Activated CD8-positive, alpha-beta T cell treated with anti-CD3 and anti-CD28 coated beads for 36 hours (primary cell): ENCODE measurements at places on chromosomes 13 and 19. TPM values are rescaled to one million over a fixed set of nuclear protein-coding genes. Genes with fewer than 3 reads are reported as not detected.
A peak's percentile ranks its signal among the peaks of the same experiment; 100 is the strongest.

Gene WDFY2
- total RNA-seq: 11.6 TPM

Gene ADGRE1
- total RNA-seq: 1.2 TPM

Gene DZIP1
- 0.54 TPM for total RNA-seq

Gene KLHL1
- total RNA-seq: not detected

Gene RASGRP4
- total RNA-seq: 1.4 TPM

Gene MBD3L3
- not detected for total RNA-seq

Gene ZNF155
- 2.9 TPM for total RNA-seq

Gene ATXN8OS
- not detected for total RNA-seq

Gene CD22
- total RNA-seq: 2.3 TPM

Gene FAM32A
- total RNA-seq: 44.7 TPM

Gene LGI4
- total RNA-seq: 0.27 TPM

DNA sequence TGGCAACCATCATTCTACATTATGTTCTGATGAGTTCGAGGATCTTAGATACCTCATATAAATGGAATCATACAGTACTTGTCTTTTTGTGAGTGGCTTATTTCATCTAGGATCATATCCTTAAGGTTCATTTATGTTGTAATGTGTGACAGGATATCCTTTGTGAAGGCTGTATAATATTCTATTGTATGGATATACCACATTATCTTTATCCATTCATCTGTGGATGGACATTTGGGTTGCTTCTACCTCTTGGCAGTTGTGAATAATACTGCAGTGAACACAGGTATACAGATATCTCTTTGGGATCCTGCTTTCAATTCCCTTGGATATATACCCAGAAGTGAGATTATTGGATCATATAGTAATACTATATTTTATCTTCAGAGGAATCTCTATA, 33.2 kb upstream of the RFC3 start:
- no peak for DNase-seq

DNA sequence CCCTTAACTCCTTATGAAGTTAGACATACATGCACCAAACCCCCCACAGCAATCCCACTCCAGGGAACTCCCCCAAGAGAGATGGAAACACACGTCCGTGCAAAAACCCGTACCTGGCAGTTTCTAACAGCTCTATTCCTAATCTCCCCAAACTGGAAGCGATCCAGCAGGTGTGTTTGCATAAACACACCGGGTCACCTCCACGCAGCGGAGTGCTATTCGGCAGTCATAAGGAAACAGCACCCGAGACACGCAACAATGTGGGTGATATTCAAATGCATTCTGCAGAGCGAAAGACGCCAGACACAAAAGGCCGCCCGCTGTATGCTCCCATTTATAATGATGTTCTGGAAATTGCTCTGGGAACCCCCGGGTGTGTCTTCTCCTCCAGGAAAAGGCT, 6.8 kb upstream of the ZNRF4 start:
- no peak for DNase-seq

DNA sequence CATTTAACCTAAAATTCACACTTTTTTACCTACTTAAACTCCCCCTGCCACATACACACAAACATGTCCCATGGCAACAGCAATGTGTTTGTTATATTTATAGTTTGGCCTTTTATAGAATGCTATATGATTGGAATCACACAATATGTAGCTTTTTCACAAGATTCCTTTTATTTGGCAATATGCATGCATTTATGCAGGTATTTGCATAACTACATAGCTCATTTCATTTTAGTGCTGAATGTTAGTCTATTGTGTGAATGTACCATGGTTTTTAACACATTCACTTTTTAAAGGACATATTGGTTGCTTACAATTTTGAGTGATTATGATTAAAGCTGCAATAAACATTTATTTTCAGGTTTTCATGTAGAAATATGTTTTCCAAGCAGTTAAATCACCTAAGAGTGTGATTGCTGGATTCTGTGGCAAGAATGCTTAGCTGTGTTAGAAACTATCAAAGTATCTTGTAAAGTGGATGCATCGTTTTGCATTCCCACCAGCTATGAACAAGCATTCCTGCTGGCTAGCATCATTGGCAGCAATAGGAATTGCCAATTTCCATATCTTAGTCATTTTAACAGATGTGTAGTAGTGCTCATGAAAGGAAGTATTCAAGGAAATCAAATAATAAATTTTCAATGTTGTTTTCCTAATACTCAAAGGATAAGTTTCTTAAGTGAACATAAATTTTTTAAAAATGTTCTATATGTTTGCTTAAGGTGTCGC, 557.0 kb downstream of the SLITRK1 start:
- no peak for DNase-seq

- DNase-seq: no peak
Observed at GRCh38 chr13:101308247-101309013, 107.9 kb downstream of the NALCN start.

DNA sequence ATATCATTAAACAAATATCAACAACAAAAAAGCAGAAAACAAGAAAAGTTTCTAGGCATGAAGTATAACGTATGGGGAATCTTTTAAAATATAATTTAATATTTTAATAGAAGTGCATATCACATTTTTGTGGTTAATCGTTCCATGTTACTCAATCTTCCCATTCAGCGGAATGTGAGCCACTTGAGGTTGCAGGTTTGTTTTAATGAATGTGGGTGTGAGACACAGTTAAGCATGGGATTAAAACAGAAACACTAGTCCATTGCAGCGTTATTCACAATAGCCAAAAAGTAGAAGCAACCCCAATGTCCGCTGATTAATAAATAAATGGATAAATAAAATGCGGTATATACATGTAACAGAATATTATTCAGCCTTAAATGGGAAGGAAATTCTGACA, 146.0 kb downstream of the NDFIP2 start:
- no peak for DNase-seq

DNA sequence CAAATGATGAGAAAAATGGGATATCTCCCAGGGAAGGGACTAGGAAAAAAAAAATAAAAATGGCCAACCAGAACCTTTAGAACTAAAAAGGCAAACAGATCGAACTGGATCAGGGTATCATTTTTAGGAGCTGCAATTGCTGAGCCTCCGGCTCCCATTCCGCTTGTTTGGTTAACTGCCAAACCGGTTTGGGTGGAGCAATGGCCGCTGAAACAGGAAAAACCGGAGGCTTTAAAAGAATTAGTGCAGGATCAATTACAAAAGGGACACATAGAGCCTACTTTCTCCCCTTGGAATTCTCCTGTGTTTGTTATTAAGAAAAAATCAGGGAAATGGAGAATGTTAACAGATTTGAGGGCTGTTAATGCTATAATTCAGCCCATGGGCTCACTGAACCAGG, 12.7 kb upstream of the ZNF443 start:
- DNase-seq: no peak

DNA sequence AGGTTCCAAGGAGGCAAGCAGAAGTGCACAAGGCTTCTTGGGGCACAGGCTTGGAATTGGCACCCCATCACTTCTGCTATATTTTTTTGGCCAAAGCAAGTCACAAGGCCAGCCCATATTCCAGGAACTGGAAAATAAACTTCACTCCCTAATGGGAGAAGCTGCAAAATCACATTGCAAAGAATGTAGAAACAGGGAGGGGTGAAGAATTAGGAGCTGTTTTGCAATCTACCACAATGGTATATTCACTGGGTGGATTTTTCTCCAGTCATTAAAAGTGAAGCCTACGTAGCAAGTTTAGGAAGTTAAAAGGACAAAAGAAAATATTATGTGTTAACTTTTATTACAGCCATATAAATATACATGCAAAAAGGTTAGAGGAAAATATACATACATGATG, 464.8 kb downstream of the COG6 start:
- no peak for DNase-seq

GRCh38 chr13:36405151-36405550, 27.1 kb upstream of the CCNA1 start:
- DNase-seq: no peak

GRCh38 chr13:75792526-75793187, 156.5 kb downstream of the LMO7 start:
- no peak for DNase-seq

DNA sequence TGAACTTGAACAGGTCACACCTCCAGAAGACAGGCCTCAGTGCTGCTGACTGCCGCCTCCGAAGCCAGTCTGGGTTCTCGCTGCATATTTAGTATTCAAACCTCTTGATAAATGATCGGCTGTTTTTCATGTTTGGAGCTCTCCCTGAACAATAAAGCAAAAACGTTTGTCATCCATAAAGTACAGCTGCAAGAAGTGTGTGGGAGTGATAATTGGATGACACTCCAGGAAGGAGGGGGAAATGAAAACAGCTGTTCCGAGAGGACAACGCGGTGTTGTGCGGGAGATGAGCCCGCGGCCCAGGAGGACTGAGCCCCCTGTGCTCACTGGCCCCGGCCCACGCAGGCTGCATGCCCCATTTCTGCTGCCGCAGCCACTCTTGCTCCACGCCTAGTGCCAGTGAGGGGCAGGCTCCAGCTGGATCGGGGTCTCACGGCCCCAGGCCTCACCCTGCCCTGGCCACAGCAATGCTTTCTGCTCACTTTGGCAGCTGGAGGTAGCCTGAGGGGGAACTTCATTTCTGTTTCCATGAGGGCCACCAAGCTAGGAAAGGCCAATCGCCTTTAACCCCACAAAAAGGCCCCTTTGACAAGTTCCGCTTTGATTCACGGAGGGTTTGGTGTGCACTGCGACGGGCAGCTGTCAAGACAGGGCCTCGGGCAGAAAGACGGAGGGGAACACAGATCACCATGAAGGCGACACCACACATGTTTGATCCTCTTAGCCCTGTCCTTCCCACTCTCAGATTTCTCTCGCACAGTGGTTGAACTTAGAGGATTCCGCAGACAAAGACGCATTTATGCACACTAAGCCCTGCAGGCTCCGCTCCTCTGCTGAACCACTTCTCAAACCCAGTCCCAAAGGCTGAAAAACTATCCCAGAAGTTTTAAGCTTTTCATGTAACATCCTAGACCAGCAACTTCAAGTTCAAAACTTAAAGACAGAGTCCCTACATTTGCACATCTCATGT, 537.6 kb downstream of the EFNB2 start:
- DNase-seq: no peak

- DNase-seq: no peak
Observed at GRCh38 chr13:41722684-41723535, 238.0 kb downstream of the VWA8 start.

DNA sequence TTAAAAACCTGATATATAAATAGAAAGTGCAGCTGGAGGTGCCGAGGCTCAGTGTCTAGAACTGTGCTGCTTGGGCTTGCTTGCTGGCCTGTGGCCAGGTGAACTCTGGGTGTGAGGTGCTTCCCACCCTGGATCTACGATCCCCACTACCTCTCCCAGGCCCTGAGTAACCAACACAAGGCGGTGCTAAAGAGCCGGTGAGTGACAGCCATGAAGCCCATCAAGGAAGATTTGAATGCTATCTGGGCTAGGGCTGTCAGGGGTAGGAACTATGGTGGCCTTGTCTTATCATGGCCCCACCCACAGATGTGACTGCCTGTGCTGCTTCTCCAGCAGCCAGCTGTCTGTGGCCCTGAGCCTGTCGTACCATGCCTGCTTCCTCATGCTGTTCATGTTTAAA, 25.6 kb upstream of the ZNF91 start:
- DNase-seq: no peak

GRCh38 chr13:32745509-32745908, 159.3 kb downstream of the PDS5B start:
- DNase-seq: no peak

GRCh38 chr13:49213539-49213938, 6.6 kb upstream of the MLNR start:
- DNase-seq: no peak

GRCh38 chr13:113186061-113186900, 22.2 kb downstream of the PCID2 start:
- DNase-seq: peak; percentile 42

DNA sequence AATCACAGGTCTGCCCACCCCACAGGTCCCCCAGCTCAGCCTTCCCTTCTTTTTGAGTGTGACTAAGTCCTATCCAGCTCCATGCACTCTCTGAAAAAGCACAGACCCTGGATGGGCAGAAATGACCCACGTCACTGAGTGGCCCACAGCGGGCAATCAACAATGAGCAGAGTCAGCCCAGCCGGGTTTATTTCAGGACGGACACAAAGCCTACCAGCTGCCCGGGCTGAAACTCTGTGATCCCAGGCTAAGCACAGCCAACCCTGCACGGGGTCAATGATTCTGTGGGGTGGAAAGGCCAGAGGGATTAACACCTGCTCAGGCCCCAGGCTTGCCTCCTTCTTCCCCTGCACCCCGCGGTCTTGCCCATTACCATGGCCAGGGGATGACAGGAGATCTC, 8.4 kb downstream of the NAPA start:
- no peak for DNase-seq

GRCh38 chr19:13187419-13187818, 37.2 kb downstream of the IER2 start:
- DNase-seq: no peak

GRCh38 chr19:41872775-41873647, 4.1 kb upstream of the CD79A start:
- DNase-seq: peak; percentile 80

DNA sequence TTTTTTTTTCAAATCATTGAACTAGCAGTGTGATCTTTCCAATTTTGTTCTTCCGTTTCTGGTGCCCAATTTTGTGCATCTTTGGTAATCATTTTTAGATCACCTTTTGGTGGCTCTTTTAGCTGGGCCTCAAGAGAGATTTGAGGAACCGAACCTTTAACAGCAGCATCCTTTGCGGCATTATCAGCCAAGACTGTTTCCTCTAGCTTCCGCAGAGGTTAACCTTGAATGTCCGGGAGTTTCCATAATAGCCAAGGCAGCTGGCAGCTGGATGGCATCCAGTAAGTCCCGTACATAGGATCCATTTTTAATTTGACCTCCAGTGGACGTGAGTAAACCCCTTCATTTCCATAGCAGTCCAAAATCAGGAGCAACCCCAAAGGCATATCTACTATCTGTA, 9.6 kb downstream of the IRGC start:
- DNase-seq: no peak

GRCh38 chr13:36248700-36249099, 34.3 kb upstream of the SOHLH2 start:
- DNase-seq: no peak

GRCh38 chr13:36445278-36445677, 13.0 kb downstream of the CCNA1 start:
- no peak for DNase-seq

- no peak for DNase-seq
Observed at GRCh38 chr19:10069046-10069445, 17.1 kb upstream of the SHFL start.

GRCh38 chr13:27177852-27178251, 6.2 kb upstream of the USP12 start:
- no peak for DNase-seq
